ENCODE measurements at places on chromosomes 3 and 15.

- no peak for DNase-seq
These were observed 83.9 kb downstream of the TLE3 start for GRCh38 chr15:70013656-70014313.

- DNase-seq = no peak
These were observed 144.4 kb downstream of the GMNC start for GRCh38 chr3:190718097-190718496.

DNA sequence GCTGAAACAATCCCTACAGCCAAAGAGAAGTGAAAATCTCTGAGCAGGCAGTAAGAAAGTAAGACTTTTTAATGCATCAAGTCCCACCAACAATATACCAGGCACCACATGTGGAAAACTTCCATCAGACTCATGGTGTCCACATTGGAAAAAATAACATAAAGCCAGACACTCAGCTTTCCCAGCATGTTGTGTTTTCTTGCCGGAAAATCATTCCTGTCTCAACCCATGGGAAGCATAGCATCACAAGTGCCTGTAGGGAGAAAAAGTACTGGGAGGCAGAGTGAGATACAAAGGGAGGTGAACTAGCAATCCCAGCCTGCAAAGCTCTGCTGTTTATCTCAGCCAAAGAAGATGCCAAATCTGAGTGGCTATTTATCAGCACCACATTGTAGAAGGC is 868.9 kb downstream of the SI start:
- DNase-seq = no peak

GRCh38 chr3:181210275-181210674 is 220.7 kb upstream of the DNAJC19 start:
- DNase-seq = peak; percentile 11

DNA sequence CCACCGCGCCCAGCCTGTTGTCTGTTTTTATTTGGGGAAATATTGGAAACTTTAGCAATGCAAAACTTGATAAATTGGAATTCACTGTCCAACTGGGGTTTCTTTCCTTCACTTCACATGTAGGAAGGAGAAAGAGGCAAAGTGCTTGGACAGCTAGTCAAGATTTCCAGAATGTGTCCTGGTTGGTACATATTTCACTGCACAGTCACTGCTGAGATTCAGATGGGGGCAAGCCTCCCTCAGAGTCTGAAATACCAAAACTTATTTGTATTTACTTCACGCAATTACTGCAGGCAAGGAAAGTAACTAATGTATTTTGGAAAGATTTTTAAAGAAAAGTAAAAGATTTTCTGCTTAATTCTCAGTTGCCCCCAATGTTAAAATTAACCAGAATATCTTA is 21.0 kb downstream of the LRRC31 start:
- DNase-seq = no peak

GRCh38 chr15:70093481-70094319 is 4.0 kb downstream of the TLE3 start:
- DNase-seq = no peak

GRCh38 chr3:15633159-15633558 is 31.6 kb downstream of the BTD start:
- no peak for DNase-seq

DNA sequence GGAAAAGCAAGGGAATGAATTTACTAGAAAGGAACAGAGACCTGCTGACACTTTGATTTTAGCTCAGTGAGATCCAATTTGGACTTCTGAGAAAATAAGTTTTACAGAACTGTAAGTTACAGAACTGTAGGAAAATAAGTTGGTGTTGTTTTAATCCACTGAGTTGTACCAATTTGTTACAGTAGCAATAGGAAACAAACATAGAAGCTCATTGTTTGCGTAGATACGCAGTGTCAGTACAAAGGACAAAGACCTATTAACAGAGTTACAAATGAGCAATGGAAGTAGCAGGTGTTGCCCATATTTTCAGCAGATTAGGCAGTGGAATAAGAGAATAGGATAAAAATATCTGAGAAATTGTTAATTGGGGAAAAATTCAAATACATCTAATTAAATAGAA is 385.8 kb upstream of the CNTN6 start:
- no peak for DNase-seq

- no peak for DNase-seq
These were observed 61.6 kb downstream of the RAB7A start for GRCh38 chr3:128787256-128788253.

GRCh38 chr15:95286352-95286880 is 1044.1 kb upstream of the NR2F2 start:
- no peak for DNase-seq

GRCh38 chr3:169143506-169143905 is 520.0 kb downstream of the MECOM start:
- no peak for DNase-seq

- no peak for DNase-seq
These were observed 8.2 kb upstream of the ATP13A3 start for GRCh38 chr3:194494951-194495374.

GRCh38 chr3:56980798-56981390 is 79.6 kb upstream of the SPATA12 start:
- no peak for DNase-seq

DNA sequence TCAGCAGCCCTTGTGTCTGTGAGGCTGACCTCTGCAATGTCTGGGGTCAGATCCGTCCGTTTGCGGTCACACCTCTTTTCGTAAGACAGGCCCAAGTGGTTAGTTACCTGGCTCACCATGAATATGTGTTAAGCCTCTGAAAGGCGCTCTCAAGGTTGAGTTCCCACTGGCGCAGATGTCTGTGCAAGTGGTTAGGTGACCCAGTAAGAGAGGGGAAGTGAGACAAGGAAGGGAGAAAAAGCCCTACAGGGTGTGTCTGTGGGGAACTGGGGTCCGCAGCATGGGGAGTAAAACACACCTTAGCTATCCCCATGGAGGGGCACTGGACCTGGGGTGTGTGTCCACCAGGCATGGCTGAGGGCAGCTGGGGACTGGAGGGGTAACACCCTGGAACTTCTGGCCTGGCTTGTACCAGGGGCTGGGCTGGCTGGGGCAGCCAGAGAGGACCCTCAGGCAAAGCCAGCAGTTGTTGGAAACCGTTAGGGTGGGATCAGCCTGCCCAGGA is 391.6 kb upstream of the PROK2 start:
- DNase-seq = no peak

- no peak for DNase-seq
These were observed 4.0 kb upstream of the TBC1D21 start for GRCh38 chr15:73869216-73869995.

- no peak for DNase-seq
These were observed 976 bp upstream of the NUP210 start for GRCh38 chr3:13420831-13421765.

DNA sequence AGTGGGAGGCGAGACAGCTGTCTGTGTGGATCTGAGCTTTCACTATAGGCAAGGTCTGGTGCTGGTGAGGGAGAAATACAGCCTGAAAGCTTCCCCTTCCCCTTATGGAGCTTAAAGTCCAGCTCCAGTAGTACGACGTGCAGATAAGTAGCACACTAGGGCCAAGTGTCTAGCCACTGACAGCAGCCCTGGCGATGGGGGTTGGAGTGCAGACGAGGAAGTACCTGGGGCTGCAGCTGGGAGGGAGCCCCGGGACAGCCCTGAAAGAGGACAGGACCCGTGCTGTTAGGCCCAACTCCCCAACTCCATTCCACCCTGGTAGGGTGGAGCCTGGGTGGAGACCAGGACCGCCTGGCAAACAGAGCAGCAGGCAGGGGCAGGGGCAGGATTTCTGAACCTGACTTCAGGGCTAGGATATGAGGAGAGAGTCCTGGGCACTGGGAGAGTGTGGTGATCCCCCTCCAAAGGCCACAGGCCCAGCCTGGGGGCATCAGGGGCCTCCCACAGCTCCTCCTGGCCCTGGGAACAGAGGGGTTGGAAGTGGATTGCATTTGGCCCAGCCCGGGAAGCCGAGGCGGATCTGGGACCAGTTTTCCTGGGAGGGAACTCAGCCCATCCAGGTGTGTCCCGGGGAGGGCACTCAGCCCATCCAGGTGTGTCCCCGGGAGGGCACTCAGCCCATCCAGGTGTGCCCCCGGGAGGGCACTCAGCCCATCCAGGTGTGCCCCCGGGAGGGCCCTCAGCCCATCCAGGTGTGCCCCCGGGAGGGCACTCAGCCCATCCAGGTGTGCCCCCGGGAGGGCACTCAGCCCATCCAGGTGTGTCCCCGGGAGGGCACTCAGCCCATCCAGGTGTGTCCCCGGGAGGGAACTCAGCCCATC is 42.8 kb downstream of the BDH1 start:
- DNase-seq = no peak

DNA sequence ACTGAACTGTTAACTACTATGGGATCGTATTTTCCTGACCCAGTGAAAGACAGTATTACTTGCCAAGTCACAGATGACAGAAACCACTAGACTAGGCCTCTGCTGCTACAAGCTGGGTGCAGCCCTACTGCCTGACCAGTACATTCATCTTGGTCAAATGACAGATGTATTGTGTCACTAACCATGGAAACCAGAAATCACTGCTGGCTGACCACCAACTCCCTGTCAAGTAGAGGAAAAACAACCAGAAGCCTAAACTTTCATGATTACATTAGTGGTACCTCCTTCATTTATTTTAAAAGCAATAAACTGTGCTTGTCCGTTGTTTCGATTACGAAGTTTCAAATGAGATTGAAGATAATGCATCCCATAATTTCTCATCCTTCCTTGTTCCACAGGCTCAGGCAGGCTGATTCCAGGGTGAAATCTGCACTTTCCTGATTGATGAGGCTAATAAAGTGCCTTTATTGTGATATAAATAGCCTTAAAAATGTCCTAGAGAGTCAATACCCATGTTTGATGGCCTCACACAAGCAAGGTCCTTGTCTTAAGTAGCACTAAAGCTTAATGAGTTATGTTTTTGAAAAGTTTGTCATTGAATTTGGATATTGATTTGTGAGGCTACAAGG is 309.7 kb downstream of the LSAMP start:
- DNase-seq = no peak

GRCh38 chr15:85063522-85064079 is 81.9 kb downstream of the PDE8A start:
- no peak for DNase-seq

- DNase-seq = no peak
These were observed 25.8 kb upstream of the PAQR5 start for GRCh38 chr15:69272891-69273290.

GRCh38 chr3:184757022-184757651 is 45.3 kb upstream of the MAGEF1 start:
- no peak for DNase-seq

GRCh38 chr3:129840707-129841360 is 52.7 kb downstream of the TMCC1 start:
- DNase-seq = no peak

- DNase-seq = no peak
These were observed 194.3 kb upstream of the C2CD4B start for GRCh38 chr15:62359416-62359815.

DNA sequence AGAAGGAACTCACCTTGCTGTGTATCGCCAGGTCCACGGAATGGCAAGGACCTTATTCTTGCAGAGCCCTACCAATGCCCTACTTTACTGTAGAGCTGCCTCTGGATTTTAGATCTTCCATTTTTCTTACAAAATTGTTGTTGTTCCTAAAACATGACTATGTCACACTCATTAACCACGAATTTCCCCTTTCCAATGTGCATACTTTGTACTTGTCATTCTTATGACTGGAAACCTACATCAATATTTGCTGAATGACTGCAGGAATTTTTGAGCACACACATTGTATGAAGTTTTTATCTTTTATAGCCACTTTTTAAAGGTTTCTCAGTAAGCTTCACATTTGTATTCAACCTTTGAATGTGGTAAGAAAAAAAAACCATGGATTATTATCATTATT is 35.9 kb upstream of the CMSS1 start:
- DNase-seq = no peak
